NCI-H187 treated with DMSO at 0.1 percent for 48 hours (cell line): ENCODE measurements at places on chromosomes 2 and 18.

GRCh38 chr2:172856606-172857005 is 121.0 kb downstream of the RAPGEF4 start:
- DNase-seq = no peak

GRCh38 chr18:51610481-51610880 is 413.0 kb upstream of the MEX3C start:
- DNase-seq = peak; percentile 17

DNA sequence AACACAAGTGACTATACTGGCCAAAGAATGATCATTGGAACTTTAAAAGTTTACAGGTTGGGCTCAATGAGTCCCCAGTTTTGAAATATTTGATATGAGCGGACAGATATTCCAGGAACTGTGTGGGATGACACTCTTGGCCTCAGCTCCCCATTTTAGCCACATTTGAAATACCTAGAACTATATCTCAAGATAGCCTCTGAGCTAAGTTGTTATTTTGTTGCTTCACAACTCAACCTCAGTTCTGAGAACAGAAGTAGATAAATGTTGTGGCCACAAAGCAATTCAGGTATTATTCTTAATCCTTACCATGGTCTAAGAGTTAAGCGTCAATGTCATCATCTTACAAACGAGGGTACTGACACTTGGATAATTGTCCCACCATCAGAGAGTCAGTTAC is 172.2 kb upstream of the SETBP1 start:
- no peak for DNase-seq

DNA sequence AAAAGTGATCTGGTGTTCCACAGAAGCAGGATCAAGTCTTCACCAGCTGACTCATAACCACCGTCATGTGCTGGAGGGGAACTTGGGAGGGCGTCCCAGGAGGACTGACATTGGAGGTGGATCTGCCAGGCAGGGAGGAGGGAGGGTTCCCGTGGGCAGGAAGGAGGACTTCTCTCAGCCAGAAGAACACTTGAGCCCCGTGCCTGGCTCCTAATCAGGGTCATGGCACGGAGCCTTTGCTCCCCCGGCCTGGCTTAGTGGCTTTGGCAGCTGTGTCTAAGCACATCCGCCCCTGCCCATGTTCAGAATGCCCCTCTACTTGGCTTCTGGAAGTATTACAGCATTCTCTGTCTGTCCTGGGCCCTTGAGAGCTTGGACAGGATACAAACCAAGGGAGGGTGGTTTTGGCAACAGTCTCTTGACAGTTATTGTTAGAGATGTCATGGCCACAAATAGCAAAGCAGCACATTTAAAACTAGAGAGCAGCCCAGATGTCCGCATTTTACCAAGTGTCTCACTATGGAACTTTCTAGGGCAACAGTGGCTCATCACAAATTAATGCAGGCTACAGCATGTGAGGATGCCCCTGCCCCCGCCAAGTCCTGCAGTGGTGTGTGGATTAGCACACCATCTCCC is 11.5 kb downstream of the PPP1R7 start:
- DNase-seq = no peak
